ENCODE measurements at places on chromosomes 1 and 21.

- H3K4me1 ChIP-seq, result peaks cover 4% of the 10 kb centered on the region
- H3K36me3 ChIP-seq, result no peaks in the 10 kb centered on the region
- H3K27me3 ChIP-seq, result peaks cover 16% of the 10 kb centered on the region
Observed at GRCh38 chr21:43825242-43825935, 36.0 kb downstream of the RRP1 start.

DNA sequence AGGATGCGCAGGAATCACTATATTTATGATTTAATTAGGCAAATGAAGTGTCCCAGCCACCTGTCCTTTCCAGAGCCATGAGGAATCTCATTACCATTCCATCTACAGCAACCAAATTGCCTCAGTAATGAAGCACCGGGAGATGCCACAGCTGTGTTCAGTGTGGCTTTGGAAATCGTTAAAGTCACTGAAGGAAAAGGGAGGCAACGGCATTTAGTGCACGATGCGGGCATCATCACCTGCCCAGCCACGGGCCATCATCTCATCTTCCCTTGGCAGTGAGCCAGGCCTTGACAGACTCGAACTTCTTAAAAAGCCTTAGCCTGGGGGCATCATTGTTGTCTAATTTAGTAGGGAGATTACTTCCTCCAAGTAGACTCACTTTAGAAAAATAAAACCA lies 67.8 kb downstream of the CNIH3 start:
- no peak overlapping the region for H3K4me3 ChIP-seq
- H3K27ac ChIP-seq, result no peak overlapping the region
- H3K36me3 ChIP-seq, result no peaks in the 10 kb centered on the region
- peaks cover 43% of the 10 kb centered on the region for H3K27me3 ChIP-seq
- no peaks in the 10 kb centered on the region for H3K4me1 ChIP-seq
- DNase-seq, result no peak

DNA sequence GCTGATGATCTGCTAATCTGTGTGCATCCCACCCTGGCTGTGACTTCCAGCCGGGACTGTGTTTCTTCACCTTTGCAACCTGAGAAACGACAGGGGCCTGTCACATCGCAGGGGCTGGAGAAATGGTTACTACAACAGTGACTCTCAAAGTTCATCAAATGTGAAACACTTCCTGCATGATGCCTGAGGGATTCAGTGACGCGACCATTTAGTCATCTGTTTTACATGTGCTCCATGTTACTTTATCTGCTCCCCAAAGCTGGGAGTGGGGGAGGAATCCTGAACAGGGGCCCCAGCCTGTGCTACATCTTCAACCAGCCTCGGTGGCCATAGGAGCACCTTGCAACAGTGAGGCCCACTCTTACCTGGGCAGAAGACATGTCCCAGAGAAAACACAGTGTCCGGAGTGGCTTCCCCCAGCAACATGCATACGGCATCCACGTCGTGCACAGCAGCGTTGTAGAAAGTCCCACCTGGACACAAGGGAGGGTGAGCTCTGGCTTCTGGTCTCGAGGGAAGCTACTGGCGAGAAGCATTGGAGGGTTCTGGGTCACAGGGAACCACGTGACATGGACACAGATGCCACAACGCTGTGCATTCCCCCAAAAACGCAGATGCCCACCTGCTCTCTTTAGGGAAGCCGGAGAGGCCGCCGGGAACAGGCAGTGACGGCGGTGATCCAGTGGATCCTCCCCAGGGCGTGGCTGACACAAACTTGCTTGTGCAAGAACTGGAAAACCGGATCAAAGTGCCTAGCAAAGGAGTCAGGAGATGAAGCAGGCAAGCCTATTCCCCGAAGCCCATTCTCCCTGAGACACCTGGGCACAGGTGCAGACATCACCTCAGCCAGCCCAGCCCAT lies 9.6 kb upstream of the CCDC27 start:
- no peak overlapping the region for H3K4me3 ChIP-seq
- H3K27ac ChIP-seq, result no peak overlapping the region
- H3K27me3 ChIP-seq, result no peaks in the 10 kb centered on the region
- no peak for DNase-seq
- H3K4me1 ChIP-seq, result peaks cover 14% of the 10 kb centered on the region

DNA sequence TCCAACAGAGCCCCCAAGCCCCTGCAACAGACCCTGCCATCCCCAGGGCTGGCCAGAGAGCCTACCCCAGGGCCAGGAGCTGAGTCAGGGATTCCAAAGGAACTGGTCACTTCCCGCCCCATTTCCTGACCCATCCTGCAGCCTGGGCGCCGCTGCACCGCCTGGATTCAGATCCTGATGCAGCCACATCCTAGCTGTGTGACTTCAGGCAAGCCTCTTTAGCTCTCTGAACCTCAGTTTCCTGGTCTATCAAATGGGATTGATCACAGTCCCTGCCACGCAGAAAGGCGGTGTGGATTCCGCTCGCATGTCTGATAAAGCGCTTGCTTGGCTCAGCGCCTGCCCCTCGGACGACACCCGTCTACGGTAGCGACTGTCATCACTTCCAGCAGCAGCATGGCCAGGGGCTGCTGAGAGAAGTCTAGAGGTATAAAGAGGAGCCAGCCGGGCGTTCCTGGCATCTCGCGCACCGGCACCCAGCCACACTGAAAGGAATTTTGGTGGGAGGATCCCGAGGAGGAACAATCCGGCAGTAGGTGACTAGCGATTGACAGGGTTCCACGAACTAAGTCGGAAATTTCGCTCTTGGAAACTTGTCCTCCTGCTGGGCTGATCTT lies 10.1 kb downstream of the EPHA2 start:
- peaks cover 2% of the 10 kb centered on the region for H3K36me3 ChIP-seq
- H3K27ac ChIP-seq, result no peak overlapping the region
- no peak for DNase-seq
